WTC11 (cell line): ENCODE measurements at places on chromosomes 5 and 9.

DNA sequence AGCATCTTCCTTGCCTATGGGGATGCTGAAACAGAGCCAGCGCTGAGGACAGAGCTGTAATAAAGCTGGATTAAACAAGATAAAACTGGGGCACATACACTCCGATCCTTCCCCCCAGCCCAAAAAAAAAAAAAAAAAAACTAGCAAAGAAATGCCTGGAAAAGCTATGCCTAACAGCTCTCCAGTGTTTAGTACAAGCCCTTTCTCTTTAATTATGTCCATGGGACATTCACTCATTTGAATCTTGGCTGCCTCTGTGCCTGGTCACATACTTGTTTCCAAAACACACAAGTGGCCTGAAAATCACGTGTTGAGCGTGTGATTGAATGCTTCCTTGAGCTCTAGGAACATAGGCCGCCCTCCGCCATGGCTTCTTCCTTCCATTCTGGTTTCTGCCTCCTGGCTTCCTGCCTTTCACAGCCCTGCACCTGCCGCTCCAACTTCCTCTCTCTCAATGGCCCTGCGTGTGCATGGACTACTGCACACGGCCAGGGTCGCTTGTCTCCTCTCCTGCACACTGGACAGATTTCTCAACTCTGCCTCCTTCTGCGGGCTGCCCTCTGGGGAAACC is 111.0 kb upstream of the RETREG1 start:
- DNase-seq, result no peak

DNA sequence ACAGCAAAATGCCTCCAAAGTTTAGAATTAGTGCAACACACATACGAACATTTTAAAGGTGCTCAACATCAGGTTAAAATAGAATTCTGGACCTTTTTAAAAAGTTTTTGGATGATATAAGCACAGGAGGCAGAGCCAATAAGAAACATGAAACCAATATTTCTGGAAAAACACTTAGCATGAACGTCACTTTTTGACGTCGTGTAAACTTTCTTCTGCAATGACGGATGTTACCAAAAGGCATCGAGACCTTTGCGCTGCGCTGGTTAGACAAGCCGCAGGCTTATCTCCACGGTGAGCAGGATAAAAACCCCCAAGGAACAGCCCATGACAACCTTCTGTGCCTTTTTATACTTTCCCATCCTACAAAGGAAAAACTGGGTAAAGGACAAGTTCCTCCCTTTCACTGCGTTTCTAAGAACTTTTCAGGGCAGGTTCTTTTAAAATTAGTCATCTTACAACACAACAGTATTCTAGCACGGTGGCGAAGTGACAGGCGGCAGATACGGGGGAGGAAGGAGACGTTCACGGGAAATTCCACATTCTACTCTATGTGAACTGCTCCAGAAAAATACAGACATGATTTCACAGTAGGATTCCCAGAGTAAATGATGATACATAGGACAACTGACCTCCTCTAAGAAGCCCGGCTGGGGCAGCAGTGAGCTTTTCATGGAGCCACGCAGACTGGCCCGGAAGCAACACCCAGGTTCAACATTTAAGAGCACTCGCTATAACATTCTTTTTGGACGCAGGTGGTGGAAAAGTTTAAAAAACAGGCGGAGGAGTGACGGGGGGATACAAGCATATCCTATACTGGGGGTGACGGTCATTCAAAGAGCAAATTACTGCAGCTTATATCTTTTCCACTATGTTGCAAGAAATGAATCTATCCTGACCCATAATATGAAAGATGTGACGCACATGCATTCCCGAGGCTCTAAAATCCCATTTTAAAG is 52.4 kb downstream of the USP20 start:
- no peak for DNase-seq

DNA sequence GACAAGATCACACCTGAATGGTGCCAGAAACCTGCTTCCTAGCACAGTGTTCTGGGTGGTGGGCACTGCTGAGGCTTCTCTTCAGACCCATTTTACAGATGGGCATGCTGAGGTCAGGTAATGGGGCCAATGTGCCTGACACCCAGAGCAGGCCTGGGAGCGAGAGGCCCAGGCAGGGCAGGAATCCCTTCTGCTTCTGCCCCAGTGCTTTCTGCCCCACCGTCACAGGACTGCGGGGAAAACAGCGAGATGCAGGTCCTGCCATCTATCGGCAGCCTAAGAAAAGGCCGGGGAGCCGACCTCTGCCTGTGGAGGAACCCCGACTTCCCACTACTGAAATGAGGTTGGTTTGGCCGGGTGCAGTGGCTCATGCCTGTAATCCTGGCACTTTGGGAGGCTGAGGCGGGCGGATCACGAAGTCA is 22.8 kb upstream of the RNU6ATAC start:
- no peak for DNase-seq

- DNase-seq, result no peak
These were observed 7.0 kb downstream of the TIGD6 start for GRCh38 chr5:149993471-149993870.

DNA sequence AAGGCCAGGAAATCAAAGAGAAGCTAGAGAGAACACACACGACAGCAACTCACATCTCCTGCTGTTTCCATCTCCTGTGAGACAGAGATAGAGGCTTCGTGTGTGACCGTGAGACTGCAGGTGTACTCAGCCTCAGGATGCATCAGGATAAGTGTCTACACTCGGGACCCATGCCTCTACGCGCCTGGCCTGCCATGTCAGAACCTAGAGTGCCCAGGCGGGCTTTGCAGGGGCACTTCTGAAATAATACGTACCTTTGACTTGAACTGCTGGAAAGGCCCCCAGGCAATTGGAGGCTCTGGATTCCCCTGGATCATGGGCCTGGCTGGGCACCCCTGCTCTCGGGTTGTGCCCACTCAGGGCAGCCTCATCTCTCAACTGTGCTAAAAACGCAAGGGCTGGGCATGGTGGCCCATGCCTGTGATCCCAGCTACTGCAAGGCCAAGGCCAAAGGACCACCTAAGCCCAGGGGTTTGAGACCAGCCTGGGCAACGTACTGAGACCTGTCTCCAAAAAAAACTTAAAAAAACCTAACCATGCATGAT is 13.0 kb downstream of the CLPTM1L start:
- DNase-seq, result no peak

GRCh38 chr9:114429488-114429887 is 41.7 kb upstream of the AKNA start:
- no peak for DNase-seq

DNA sequence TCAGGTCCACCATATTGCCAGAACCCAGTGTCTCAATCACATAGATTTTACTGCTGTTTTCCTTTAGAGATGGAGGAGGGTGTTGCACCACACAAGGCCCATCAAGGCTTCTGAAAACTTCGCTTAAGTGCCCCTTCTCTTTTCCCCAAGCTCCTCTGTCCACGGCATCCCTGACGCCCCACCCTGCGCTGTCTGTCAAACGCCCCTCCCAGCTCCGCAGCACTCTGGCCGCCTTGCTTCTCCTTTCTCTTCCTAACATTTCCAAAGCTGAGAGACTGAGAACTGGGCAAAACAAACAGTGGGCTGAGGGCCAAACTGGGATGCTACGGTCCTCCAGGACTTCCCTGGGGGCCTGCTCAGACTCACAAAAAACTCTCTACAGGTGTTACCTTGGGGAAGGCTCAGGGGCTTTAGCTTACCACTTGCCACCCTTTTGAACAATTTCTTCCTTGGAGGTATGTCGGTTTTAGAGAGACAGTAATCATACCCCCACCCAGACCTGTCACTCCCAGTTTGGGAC is 28.3 kb upstream of the ERGIC1 start:
- no peak for DNase-seq

- DNase-seq, result peak; percentile 10
These were observed 22.0 kb downstream of the EXOC3 start for GRCh38 chr5:464843-465590.

- no peak for DNase-seq
These were observed 110.2 kb downstream of the PJA2 start for GRCh38 chr5:109299557-109299956.

- DNase-seq, result no peak
These were observed 162.2 kb downstream of the DAB2IP start for GRCh38 chr9:121813519-121814210.

DNA sequence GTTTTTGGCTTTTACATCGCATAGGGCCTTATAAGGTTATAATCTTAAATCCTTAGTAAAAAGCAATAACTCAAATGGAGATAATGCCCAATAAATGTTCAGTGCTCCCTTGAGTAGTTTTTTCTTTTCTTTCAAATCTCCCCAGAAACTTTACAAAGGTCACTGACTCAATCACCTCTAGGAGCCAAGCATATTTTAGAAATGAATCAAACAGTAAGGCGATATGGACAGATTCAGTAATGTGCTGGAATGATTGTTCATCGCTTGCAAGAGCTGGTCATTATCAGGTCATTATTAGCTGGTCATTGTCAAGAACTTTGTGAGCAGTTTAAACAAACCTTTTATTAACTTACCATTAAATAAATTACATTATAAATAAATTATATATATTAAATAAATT is 130.4 kb upstream of the SLIT3 start:
- DNase-seq, result no peak

GRCh38 chr9:22415941-22416691 is 30.5 kb upstream of the DMRTA1 start:
- DNase-seq, result no peak

DNA sequence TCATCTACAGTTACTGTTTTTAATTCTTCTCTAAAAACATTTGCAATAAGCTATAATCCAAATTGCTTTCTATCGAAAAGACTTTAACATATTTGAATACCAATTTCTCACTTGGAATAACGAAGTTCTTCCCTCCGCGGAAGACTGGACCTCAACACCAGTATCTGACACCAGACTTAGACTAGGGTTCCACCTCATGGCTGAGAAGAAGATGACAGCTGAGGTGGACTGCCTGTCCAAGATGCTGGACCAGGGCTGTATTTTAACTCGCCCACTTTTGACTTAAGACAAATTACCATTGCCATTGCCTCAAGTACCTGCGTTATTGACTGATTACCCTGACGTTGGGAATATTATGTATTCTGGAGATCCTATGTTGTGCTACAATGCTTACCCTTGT is 34.1 kb downstream of the ZMAT2 start:
- no peak for DNase-seq

DNA sequence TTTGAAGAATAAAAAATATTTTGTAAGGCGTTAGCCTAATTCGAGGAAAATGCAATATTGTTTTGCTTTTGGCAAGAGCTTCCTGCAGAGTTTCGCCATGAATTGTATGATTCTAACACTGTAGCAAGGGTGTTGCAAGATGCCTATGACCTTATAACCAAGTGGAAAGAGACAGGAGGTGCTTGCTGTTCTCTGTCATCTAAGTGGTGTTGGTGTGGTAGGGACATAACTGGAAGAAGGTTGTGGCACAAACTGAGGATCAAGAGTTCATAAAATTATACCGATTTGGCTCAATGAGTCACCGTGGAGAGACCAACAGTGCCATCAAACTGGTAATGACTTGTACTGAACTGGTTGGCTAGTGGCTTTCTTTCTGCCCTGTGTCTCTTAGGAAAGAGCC is 6.3 kb downstream of the STC2 start:
- DNase-seq, result no peak

DNA sequence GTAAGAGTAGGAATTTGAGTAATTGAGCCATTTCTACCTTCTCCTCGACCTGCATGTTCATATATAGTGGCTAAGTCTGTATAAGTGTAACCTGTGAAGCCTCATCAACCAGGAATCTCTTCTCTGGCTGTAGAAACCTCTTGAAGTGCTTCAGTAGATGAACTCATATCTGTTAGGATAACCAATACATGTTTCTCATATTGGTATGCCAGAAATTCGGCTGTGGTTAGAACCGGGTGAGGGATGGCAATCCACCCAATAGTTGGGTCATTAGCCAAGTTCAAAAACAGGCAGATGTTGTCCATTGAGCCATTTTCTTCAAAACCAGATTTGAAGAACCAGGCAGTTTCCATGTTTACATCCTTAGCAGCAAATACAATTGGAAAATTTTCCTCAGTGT is 28.9 kb upstream of the GSN start:
- DNase-seq, result no peak

DNA sequence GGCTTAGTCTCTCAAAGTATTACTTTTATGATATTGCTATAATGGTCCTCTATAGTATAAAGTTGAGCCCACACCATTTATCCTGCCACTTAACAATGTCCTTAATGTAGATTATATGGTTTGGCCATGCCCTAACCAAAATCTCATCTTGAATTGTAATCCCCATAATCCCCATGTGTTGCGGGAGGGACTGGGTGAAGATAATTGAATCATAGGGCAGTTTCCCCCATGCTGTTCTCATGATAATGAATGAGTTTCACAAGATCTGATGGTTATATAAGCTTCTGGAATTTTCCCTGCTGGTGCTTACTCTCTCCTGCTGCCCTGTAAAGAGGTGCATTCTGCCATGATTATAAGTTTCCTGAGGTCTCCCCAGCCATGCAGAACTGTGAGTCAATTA is 498.8 kb downstream of the RAB3C start:
- DNase-seq, result no peak
